NCI-H345 (cell line): ENCODE measurements at places on chromosomes 5 and 9.
A peak's percentile ranks its signal among the peaks of the same experiment; 100 is the strongest.

DNA sequence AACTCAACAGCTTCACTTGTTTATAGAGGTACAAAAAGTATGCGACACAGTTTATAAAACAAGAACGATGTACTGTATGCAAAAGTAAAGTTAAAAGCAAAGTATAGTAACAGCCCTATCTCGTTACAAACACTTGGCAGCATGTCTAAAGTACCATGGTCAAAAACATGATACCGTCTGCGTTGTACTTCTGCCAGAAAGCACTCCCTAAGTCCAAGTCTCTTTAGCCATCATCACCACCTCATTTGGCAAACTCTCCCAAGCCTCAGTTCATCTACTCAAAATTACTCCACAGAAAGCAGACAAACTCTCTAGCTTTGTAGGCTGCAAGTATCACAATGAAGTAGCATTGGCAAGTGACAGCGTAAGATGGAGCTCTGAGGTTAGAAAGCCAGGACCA lies 73.4 kb downstream of the NFIB start:
- no peak for DNase-seq

GRCh38 chr5:8471581-8471980 lies 602.6 kb downstream of the MTRR start:
- no peak for DNase-seq

DNA sequence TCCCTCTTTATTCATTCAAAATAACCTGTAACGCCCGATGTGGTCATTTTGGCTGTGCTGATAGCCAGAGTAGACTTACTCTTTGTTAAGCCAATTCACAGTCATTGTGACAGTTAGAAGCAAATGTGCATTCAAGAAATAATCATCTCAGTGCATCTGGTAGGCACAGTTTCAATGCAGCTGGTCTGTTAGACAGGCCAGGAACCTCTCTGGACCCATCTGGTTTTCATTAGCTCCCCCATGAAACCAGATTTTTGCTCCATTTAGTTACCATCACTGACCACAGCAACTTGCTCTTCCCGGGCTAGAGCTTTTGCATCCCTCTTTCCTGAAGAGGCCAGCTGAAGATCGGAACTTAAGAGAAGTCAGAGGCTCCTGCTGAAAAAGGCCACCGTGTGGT lies 284.2 kb downstream of the NSG2 start:
- DNase-seq, result no peak

GRCh38 chr9:85077944-85078343 lies 408.4 kb downstream of the NTRK2 start:
- DNase-seq, result no peak

DNA sequence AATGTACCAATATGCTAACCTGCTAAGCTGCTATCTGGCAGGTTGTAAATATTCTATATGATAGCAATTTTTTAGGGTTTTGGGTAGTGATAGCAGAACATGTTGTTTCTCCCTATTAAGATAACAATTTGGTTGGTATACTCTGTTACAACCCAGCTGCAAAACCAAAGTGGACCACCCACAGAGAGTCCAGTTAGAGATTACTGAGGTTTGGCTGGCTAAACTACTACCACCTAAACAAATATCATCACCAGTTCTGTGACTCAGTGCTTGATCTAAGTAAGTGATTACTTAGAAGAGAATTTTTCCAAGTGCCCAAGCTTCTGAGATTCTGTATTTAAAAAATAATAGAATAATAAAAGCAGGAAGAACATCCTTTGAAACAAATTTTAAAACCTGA lies 72.3 kb downstream of the XRCC4 start:
- DNase-seq, result no peak

- no peak for DNase-seq
Observed at GRCh38 chr5:119123280-119123679, 52.4 kb downstream of the DMXL1 start.

- DNase-seq, result no peak
Observed at GRCh38 chr5:60820593-60821487, 23.2 kb downstream of the ELOVL7 start.

DNA sequence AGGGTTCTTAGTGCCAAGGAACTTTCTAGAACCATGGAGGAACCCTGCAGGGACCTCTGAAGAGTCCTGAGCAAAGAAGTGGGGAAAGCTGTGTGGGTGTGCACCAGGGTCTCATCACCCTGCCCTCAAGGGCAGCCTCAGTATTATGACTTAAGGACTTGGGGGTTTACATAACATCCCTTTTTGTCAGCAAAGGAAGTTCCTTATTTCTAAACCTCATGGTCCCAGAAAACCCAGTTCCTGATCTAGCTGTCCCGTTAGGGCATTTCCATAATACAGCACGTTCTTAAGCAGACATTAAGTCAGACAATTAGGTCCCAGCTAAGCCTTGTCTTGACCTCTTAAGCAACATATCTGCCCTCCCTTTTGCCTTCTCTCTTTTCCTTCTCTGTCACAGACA lies 57.3 kb downstream of the DAPK1 start:
- DNase-seq, result no peak

- DNase-seq, result peak; percentile 97
Observed at GRCh38 chr5:26553079-26553478, 485.3 kb downstream of the CDH9 start.

- no peak for DNase-seq
Observed at GRCh38 chr5:120504057-120504456, 40.0 kb downstream of the PRR16 start.

- no peak for DNase-seq
Observed at GRCh38 chr5:141634720-141635119, 1.9 kb downstream of the HDAC3 start.

- DNase-seq, result no peak
Observed at GRCh38 chr5:172403817-172404216, 50.5 kb downstream of the SH3PXD2B start.

GRCh38 chr5:113118298-113118697 lies 141.7 kb downstream of the DCP2 start:
- no peak for DNase-seq

DNA sequence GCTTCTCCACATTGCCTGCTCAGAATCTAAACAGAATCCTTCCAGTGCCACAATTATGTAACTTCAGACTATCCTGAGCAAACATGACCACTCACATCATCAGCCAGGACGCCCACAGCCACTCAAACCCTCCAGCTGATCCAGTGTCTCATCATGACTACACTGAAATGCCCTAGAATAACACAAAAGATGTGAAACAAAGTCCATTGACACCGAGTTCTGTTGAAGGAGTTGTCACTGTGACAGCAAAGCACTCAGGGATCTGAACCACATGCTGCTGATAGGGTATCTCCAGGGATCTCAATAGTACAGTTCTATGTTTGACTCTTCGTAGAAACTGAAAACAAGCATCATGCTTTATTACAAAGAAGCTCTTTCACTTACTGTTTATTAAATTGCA lies 150.2 kb downstream of the GABBR2 start:
- no peak for DNase-seq

DNA sequence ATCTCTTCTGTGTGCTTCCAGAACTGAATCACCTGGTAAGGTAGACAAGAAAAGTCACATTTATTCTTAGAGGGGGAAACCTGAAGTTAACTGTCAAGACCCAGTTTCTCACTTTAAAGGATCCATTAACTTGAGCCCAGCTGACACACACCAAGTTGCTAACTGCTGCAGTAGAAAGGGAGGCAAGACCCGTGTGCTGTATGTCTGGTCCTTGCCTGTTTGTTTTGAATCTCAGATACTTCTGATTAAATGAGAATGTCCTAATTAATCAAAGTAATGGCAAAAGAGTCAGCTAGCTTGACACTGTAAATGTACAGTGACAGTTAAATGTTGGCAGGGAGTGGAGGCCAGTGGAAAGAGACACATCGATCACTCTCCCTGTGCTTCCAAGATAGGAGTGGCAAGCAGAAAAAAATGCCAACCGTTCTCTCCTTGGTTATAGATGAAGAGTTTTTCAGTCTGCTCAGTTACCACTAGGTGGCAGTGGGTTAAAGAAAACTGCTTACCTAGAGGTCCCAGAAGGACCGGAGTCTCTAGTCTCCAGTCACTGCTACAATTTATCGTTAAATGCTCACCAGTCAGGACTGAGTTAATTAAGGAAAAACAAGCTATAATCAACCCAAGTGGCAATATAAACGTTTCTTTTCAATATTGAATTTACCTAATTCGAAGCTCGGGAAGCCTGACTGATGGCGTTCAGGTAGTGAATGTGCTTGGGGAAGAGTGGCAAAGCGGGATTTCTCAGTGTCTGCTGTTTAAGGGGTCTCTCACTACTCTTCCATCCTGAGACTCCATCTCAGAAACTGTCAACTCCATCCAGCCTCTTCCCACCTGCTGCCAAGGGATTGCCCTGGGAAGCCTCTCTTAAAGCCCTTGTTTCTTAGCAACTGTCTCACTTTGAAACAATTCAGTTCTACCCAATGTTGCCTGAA lies 18.4 kb downstream of the LSM11 start:
- DNase-seq, result peak; percentile 78

- no peak for DNase-seq
Observed at GRCh38 chr9:86350006-86350760, 4.0 kb downstream of the TUT7 start.

GRCh38 chr5:125898851-125899405 lies 524.3 kb upstream of the GRAMD2B start:
- DNase-seq, result no peak

DNA sequence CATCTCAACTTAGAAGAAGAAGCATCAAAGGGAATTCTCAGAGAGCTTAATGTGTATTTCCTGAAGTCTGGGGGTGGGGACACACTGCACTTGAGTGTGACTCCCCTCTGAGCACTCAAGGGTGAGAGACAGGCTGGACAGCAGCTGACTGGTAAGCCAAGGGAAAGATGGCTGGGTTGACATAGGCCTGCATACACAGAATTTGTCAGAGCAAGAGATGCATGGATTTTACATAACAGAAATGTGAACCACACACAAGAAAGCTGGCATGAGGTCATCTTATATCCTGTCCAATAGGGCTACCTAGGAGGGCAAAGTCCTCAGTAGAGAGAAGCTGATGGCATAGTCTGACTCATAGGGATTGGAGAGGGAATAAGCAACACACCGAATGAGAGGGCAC lies 114.3 kb upstream of the EPB41L4A start:
- DNase-seq, result no peak

DNA sequence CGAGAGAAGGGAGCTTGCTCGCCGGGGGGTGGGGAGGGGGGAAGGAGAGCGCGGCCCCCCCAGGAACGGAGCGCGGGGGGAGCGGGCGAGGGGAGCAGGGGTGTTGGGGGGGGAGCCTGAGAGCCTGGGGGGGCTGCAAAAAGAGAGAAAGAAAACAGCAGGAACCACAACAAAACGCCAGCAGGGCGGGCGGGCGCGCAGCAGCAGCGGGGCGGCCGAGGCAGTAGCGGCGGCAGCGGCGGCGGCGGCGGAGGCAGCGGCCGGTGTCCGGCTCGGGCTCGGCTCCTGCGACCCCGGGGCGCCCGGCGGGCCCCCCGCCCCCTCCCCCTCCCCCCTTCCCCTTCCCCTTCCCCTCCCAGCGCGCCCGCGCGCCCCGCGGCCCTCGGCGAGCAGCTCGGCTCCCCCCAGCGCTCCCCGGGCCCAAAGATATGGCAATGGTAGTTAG lies 1.6 kb downstream of the NR2F1 start:
- no peak for DNase-seq
